ENCODE measurements at places on chromosomes 2 and 18. TPM values are rescaled to one million over a fixed set of nuclear protein-coding genes. Genes with fewer than 3 reads are reported as not detected.

- H3K4me1 ChIP-seq: peaks cover 47% of the 10 kb centered on the region
- H3K27ac ChIP-seq: peak overlapping the region; percentile 96
- H3K4me3 ChIP-seq: peak overlapping the region; percentile 86
- no peak for DNase-seq
- H3K36me3 ChIP-seq: peaks cover 18% of the 10 kb centered on the region
- H3K27me3 ChIP-seq: no peaks in the 10 kb centered on the region
These were observed 346 bp upstream of the VRK2 start for GRCh38 chr2:58046335-58046584.

DNA sequence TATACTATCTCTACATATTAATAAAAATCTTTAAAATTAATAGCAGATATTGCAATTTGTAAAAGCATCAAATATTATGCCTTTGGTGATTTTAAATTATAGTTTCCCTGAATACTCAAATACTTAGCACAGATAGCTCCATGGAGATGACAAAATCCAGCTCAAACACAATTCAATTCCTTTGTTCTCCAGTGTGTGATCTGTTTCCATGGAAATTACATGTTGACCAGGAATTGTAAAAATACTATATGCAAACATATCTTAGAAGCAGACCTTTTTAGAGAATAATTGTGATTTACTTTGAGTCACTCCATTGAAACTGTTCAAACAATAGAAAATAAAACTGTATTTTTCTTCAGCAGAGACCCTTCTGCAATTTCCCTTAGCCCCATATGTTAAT is 68.3 kb downstream of the FAM161A start:
- peaks cover 17% of the 10 kb centered on the region for H3K27me3 ChIP-seq
- DNase-seq: no peak
- no peaks in the 10 kb centered on the region for H3K4me1 ChIP-seq
- no peaks in the 10 kb centered on the region for H3K36me3 ChIP-seq

DNA sequence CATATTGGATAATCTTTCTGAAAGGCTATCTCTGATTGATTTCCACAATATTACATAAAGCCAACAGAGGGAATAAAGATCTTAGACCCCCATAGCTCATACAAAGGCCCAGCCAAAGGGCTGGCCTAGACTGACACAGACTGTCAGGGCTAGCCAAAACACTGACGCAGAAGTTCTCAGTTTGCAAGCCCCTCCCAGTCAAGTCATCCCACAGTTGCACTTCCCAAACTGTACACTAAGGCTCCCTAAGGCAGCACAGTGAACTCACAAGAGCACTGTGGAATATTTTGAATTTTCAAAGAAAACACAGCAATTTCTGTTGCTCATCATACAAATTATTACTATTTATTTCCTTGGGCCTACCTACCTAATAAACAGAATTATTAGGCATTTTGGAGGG is 244.9 kb downstream of the SP3 start:
- no peak overlapping the region for H3K4me3 ChIP-seq
- H3K27ac ChIP-seq: no peak overlapping the region
- no peak for DNase-seq
- no peaks in the 10 kb centered on the region for H3K4me1 ChIP-seq
- H3K27me3 ChIP-seq: peaks cover 31% of the 10 kb centered on the region
- no peaks in the 10 kb centered on the region for H3K36me3 ChIP-seq

DNA sequence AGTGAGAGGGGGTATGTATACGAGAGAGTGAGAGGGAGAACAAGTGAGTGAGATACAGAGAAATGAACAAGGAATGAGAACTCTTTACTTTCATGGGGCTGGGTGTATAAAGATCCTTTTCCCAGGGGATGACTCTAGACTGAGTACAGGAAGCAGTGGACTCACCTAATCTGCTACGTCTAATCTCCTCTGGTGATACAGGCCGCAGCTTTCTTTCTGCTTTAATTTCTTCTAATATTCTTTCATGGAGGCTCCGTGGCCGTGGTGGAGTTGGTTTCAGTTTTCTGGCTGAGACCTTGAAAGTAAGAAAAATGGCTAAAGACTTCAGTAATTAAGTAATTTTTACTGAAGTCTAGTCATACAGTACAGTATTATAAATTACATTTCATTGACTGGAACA is 85.2 kb downstream of the PRELID3A start:
- H3K27ac ChIP-seq: no peak overlapping the region
- peaks cover 2% of the 10 kb centered on the region for H3K27me3 ChIP-seq
- H3K4me3 ChIP-seq: no peak overlapping the region
- DNase-seq: no peak

GRCh38 chr2:14492920-14493503 is 139.5 kb upstream of the LRATD1 start:
- no peaks in the 10 kb centered on the region for H3K27me3 ChIP-seq
- no peaks in the 10 kb centered on the region for H3K36me3 ChIP-seq
- no peak overlapping the region for H3K4me3 ChIP-seq

DNA sequence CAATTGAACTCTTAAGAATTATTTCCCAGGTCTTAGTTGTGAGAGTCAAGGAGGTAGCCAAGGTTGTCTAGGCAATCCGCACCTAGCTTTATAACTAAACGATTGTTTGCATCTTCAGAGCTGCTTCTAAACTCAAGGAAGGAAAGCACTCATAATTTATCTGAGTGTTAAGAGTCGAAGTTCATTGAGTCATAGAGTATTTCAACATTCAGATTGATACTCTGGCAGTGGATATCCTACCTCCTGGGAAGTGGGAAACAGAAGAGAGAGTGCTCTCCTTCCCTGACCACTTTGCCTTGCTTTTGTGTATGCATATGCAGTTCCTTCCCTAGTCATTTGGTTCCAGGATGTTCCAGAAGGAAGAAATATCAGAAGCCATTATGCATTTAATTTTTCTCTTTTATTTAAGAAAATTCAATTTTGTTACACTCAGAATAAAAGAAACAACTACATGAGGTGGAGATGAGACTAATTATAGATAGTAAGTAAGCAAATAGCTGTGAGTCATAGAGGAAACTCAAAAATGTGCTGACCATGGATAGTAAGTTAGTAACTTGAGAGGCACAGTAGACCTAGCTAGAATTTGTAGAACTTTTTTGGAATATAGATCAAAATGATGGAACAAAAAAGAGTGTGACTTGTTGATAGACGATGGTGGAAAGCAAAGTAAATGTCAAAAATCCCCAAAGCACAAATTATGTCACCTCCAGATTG is 35.4 kb upstream of the FSHR start:
- H3K27ac ChIP-seq: no peak overlapping the region
- H3K36me3 ChIP-seq: no peaks in the 10 kb centered on the region
- H3K27me3 ChIP-seq: no peaks in the 10 kb centered on the region
- no peak overlapping the region for H3K4me3 ChIP-seq

GRCh38 chr2:241701149-241701398 is 765 bp upstream of the ING5 start:
- peak overlapping the region; percentile 96 for H3K27ac ChIP-seq
- H3K27me3 ChIP-seq: no peaks in the 10 kb centered on the region
- peak overlapping the region; percentile 86 for H3K4me3 ChIP-seq
- peaks cover 13% of the 10 kb centered on the region for H3K36me3 ChIP-seq
- peaks cover 25% of the 10 kb centered on the region for H3K4me1 ChIP-seq
- DNase-seq: no peak

DNA sequence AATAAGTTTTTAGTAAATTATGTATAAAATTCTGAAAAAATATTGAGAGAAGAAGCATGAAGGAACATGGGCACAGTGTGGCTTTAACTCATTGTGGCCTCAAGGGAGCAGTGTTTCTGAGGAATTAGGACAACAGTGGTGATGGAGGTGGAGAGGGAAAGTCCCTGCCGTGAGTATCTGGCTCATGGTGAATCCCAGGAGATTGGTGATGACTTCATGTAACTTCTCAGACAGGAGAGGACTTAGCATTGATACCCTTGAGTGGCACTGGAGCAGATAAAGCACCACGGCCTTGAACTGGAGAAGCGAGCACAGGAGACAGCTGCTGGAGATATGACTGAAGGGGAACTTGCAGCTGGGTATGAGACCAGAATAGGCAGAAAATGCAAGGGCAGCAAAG is 35.0 kb upstream of the LRP1B start:
- no peak overlapping the region for H3K27ac ChIP-seq
- no peaks in the 10 kb centered on the region for H3K27me3 ChIP-seq
- H3K36me3 ChIP-seq: no peaks in the 10 kb centered on the region
- H3K4me1 ChIP-seq: no peaks in the 10 kb centered on the region

- no peaks in the 10 kb centered on the region for H3K36me3 ChIP-seq
- no peak overlapping the region for H3K27ac ChIP-seq
- H3K27me3 ChIP-seq: peaks cover 8% of the 10 kb centered on the region
- H3K4me1 ChIP-seq: no peaks in the 10 kb centered on the region
These were observed 205.9 kb downstream of the MYO1B start for GRCh38 chr2:191451116-191451515.

DNA sequence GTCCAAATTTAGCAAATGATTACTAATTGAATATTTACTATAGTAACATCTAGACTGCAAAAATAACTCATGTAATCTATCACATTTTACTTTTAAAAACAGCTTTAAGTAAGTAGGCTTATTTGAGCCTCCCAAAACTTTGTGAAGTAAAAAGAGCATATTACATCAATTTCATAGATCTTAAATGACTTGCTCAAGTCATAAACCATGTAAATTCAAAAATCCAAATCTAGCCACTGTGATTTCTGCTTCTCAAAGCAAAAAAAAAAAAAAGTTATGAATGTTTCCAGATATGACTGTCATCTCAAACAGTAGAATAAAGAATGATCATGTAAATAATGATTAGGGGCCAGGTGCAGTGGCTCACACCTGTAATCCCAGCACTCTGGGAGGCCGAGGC is 37.5 kb downstream of the CACNB4 start:
- DNase-seq: no peak
- H3K36me3 ChIP-seq: no peaks in the 10 kb centered on the region
- no peak overlapping the region for H3K27ac ChIP-seq
- peaks cover 5% of the 10 kb centered on the region for H3K27me3 ChIP-seq
- H3K4me1 ChIP-seq: no peaks in the 10 kb centered on the region
- no peak overlapping the region for H3K4me3 ChIP-seq

- DNase-seq: no peak
- H3K27me3 ChIP-seq: peaks cover 22% of the 10 kb centered on the region
- no peaks in the 10 kb centered on the region for H3K36me3 ChIP-seq
- no peak within 1 kb of the TSS for H3K4me3 ChIP-seq
These were observed at the start of gene SPEG for GRCh38 chr2:219434718-219435525. Gene SPEG (plus strand): TSS chr2:219434843. CDS start chr2:219434978, 135 bp downstream.

GRCh38 chr2:219496825-219497494 is 1.7 kb upstream of the GMPPA start:
- DNase-seq: no peak
- peaks cover 50% of the 10 kb centered on the region for H3K27me3 ChIP-seq
- peaks cover 35% of the 10 kb centered on the region for H3K4me1 ChIP-seq

Gene CCDC121
- 1.00 TPM for total RNA-seq

DNA sequence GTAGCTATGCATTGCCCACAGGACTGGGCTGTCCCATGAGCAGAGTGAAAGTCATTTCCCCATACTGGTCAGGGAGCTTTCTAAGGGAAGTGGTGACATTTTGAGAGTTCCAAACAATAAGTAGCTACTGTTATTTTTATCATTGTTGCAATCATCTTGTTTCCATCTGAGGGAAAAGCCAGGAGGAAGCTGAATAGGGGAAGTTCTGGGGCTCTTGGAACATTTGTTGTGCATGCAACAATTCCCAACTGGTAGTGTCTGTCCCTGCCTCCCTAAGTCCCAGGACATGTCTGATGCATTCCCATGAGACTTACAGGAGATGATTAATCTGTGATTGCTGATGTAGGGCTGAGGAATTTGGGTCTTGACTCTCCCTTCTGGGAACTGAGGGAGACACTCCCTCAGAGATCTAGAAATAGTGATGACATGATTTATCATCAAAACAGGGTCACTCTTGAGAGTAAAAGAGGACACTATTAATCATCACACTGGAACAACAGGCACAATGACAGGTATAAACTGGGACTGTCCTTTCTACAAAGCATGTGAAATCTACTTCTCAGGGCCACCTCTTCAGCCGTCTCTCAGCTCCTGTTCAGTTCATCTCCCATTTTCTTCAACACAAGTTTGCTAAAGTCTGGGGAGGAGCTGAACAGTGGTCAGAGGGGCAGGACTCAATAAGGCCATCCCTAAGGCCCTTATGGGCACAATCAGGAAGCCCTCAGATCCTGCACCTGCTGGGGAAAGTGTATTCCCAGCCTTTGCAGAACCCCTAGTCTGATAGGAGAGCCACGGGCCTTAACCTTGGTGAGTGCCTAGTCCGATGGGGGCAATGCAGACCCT is 28.0 kb upstream of the MARCO start:
- no peak overlapping the region for H3K4me3 ChIP-seq
- no peaks in the 10 kb centered on the region for H3K4me1 ChIP-seq
- H3K36me3 ChIP-seq: no peaks in the 10 kb centered on the region
- H3K27ac ChIP-seq: no peak overlapping the region

DNA sequence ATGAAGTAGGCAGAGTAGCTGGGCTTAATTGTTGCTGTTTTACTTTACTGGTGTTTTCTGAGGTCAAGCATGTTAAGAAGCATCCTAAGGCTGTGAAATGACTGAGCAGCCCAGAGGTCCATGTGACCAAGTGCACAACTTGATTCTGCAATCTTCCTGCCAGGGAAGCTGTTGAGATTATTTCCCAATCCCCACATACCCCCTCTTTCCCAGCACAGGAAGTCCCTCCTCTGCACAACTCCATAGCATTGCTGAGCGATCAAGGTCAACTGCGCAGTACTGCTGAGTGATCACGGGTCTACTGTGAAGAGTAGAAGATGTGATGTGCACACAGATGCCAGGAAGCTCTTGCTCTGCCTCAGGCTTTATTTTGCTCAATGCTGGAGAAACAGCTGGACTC is 105.8 kb downstream of the GALNT14 start:
- no peaks in the 10 kb centered on the region for H3K4me1 ChIP-seq
- no peak overlapping the region for H3K27ac ChIP-seq
- H3K36me3 ChIP-seq: no peaks in the 10 kb centered on the region

Gene BOLL
- total RNA-seq: not detected

Gene FOXI3
- not detected for total RNA-seq

GRCh38 chr2:39696101-39696553 is 30.4 kb downstream of the TMEM178A start:
- DNase-seq: no peak
- H3K27me3 ChIP-seq: peaks cover 33% of the 10 kb centered on the region
- H3K4me1 ChIP-seq: no peaks in the 10 kb centered on the region
- H3K4me3 ChIP-seq: no peak overlapping the region
- H3K36me3 ChIP-seq: peaks cover under 1% of the 10 kb centered on the region

Gene C2orf80
- total RNA-seq: not detected

- H3K36me3 ChIP-seq: peaks cover 36% of the 10 kb centered on the region
- no peaks in the 10 kb centered on the region for H3K27me3 ChIP-seq
- peak overlapping the region; percentile 20 for H3K27ac ChIP-seq
- peaks cover 63% of the 10 kb centered on the region for H3K4me1 ChIP-seq
These were observed 56.8 kb downstream of the INPP5D start for GRCh38 chr2:233116946-233117345.

All from activated CD4-positive, alpha-beta T cell treated with anti-CD3 and anti-CD28 coated beads, Interleukin-2, amount 10 ng/mL, durations not matched to agents 7 days and 5 days (primary cell).